Muscle of back (tissue), 13 donors: ENCODE measurements at places on chromosomes 2 and 18. TPM values are rescaled to one million over a fixed set of nuclear protein-coding genes. Genes with fewer than 3 reads are reported as not detected.

- DNase-seq, result peak; percentile 85
Observed at GRCh38 chr2:233443511-233444183, 89.4 kb downstream of the DGKD start.

DNA sequence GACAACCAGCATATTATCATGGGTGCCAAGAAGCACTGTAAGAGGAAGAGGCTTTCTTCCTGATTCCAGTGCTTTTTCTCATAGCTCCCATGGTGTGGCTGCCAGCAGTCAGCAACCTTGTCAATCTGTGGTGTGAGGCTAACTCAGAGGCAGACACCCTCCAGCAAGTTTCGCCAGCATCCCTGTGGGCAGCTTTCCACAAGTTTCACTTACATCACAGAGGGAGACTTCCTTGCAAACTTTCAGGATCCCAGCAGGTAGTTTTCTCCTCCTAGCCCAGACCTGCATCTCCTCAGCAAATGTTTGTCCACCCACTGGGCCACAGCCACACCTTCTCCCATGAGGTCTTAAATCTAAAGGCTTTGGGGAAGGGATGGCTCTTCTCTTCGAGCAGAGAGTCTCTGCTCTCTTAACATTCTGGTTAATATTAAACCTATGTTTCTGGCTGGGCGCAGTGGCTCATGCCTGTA is 9.1 kb downstream of the DNAH7 start:
- DNase-seq, result no peak

DNA sequence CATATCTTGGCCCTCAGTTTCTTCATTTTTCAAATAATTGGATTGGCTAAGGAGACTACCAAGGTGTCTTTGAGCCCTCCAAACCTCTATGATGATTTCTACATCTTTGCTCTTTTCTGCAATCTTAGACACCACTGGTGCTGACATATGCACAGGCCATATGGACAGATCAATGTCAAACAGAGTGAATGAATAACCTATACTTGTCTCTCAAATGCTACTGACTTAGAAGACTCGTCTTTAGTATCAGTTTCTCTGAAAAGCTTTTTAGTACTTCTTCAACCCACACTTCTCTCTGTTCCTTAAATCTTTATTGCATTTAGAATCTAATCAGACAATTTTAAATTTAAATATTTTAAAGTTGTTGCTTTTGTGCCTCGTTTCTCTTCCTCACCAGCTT is 258.2 kb downstream of the LTBP1 start:
- no peak for DNase-seq

DNA sequence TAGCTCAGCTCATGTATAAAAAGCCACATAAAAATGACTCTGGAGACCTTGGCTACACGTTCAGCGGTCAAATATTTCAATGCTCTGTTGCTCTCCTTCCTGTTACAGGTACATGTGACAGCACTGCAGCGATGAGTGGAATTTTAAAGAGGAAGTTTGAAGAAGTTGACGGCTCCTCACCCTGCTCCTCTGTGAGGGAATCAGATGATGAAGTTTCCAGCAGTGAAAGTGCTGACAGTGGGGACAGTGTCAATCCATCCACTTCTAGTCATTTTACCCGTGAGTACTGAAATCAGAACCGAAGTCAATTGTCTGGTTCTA is 125.4 kb downstream of the CSRNP3 start:
- no peak for DNase-seq

The SRD5A2 gene
- not detected for polyA plus RNA-seq

DNA sequence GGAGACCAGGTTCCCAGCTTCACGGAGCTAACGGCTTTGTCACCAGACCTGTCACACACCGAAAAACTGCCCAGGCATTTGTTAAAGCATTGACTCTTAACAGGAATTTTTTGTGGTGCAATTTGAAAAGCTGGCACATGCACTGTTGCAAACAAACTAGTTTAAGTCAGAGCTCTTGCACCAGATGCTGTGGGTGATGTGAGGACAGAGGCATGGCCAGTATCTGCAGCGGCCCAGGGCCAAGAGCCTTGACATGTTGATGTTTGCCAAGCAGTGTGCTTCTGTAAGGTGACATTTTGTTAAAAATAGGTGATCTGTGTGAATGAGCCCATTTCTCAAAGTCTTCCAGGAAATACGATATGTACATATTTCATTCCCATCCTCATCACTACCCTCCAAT is 142.5 kb downstream of the MTCL1 start:
- no peak for DNase-seq

GRCh38 chr2:161223139-161223732 is 63.0 kb downstream of the TANK start:
- peak; percentile 56 for DNase-seq

DNA sequence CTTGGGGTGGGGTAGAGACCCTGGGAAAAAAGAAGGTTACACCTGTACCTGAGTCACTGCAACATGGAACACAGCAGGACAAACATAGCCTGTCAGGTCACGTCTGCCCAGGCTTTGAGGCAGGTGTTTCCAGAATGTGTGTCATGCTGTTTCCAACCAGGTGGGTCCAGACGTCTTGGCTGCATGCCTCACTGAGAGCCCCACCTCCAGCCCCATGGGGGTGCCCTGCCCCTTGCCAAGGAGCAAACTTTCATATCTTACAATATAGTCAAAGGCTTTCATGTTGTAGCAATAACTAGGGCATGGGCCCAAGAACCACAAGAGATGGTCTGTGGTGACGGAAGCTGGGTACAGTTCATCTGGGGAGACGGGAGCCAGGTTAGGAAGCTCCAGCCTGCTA is 499.7 kb downstream of the BCL11A start:
- no peak for DNase-seq

The VIT gene
- polyA plus RNA-seq, result 7.0 TPM

The NAT8 gene
- polyA plus RNA-seq, result 0.63 TPM

The PSMA8 gene
- not detected for polyA plus RNA-seq

The SULT1C4 gene
- polyA plus RNA-seq, result 16.4 TPM

The TNFRSF11A gene
- 3.7 TPM for polyA plus RNA-seq

DNA sequence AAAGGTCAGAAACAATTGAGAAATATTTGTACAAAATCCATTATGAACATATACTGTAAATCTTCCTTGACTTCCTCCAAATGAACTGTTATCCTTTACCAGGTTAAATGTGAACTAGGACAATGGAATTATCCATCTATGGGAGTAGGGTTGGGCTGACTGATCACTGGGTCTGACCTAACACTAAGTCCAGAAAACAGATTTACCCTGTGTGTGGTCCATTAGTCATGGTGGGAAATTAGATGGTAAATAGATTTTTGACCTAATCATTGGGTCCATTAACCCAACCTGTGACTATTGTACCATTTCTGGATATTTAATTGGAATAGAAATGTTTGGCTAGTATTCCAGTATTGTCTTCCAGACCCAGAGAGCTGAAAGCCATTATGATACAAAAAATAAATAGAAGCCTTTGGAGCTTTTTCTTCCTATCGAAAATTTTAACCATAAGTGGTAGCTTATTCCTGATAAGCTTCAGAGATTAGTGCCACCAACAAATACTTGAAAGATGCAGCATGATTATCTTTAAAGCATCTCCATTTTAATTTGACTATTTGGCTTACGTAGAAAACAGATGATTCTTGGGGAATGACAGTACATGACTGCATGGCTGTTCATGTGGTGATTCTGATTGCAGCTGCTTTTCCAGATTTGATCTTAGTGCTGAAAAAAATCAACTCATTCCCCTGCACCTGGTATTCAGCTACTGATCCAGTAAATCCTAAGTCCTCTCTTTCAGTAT is 703.2 kb upstream of the FSHR start:
- DNase-seq, result no peak

The AFF3 gene
- polyA plus RNA-seq, result 7.0 TPM

DNA sequence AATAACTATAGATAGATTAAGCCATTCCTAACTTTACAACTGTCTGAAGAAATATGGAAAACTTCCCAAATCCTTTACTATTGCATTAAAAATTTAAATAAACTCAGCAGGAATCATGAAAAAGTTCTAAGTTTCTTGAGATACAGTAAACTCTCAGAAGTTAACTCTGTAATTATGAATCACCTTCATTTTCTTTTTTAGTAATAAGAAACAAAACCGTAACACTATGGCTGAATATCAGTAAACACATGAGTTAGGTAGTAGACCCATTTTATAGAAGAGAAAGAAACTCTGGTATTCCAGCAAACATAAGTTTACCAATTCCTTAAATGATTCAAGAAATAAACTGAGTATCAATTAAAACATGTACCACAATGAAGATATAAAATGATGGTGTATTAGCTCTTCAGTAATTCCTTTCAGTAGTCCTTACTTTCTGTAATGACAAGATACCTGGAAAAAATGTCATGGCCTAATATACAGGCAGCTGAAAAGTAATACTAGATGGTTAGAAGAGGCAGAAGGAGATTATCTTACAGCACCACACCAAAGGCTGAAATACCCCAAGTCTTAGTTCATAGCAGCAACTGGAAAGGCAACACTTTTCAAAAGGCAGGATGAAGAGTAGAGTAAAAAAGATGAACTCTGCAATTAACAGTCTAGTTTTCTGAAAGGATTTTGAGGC is 11.5 kb downstream of the TRIP12 start:
- no peak for DNase-seq

DNA sequence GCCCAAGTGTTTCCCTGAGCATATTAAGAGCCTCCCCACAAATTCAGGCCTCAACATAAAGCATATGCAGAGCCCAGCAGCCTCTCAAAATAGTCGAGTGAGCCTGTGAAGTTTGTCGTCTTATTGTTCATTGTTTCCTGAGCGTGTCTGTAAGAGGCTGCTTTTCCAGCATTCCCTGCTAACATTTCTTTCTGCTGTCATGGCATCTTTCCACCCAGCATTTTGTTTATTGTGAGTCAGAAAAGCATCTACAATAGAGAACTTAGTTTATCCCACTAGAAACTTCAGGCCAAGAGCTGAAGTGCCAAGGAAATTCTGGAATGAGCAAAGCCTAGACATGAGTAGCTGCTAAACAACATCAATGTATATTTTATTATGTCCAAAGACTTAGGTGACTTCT is 46.3 kb upstream of the STAM2 start:
- peak; percentile 87 for DNase-seq

- DNase-seq, result no peak
Observed at GRCh38 chr18:55576001-55576400, 12.0 kb downstream of the TCF4 start.

DNA sequence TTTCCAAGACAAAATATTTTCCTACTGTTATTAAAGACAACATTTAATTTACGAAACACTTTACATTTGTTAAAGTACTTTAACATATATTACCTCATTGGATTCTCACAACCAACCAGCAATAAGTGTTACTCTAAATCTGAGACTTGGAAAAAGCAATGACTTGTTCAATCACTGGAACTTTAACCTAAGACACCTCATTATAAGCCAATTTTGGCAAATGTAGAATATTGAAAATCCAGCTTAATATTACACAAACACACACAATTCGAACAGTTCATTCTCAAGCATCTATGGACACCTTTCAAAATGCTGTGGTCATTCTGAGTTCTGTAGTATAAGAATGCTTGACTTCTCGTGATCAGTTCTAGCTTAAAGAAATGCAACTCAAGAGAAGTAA is 619.4 kb upstream of the CHAC2 start:
- DNase-seq, result no peak

GRCh38 chr2:181517685-181518301 is 60.6 kb downstream of the ITGA4 start:
- peak; percentile 7 for DNase-seq

DNA sequence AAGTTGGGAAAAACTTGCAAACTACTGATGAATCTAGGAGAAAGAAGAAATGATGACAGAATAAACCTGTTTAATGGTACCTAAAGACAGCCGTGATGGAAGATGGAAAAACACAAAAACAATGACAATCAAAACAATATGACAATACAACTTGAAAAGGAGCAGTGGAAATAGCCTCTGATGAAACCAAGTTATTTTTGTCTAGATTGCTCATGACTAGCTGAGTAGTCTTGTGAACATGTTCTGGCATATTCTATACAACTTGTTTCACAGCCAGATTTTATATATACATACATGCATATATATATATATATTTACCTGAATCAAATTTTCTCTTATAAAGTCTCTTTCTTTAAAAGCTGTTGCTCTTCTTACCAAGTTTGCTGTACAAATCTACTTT is 439.1 kb downstream of the TGIF1 start:
- no peak for DNase-seq

The DOK6 gene
- polyA plus RNA-seq, result 2.0 TPM

- no peak for DNase-seq
Observed at GRCh38 chr2:135258193-135258592, 206.1 kb downstream of the RAB3GAP1 start.

DNA sequence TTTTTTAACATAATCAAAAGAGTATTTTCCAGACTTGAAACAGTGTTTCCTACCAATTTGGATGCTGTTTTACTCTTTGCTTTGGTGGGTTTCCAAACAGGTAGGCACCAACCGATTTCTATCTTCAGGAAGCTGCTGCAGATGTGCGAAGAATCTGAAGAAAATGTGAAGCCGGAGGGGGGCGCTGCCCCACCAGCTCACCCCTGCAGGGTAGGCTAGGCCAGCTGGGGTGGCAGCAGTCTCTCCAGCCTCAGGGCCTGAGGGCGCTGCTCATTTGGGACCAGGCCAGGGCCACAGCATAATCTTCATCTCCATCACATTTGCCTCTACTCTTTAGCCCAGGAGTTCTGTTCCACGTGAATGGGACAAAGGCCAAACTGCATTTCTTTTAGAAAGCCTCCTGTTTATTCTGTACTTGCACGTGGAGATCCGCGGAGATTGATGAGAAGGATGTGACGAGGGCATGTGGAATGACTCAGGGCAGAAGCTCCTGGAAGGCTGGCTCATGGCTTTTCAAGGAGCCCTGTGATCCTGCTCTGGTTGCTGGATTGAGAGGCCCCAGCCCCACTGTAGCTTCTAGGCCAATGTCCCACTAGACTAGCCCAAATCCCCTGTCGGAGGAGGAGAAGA is 84.2 kb upstream of the FAM136A start:
- DNase-seq, result no peak

- peak; percentile 59 for DNase-seq
Observed at GRCh38 chr2:39508198-39508597, 71.1 kb upstream of the MAP4K3 start.

DNA sequence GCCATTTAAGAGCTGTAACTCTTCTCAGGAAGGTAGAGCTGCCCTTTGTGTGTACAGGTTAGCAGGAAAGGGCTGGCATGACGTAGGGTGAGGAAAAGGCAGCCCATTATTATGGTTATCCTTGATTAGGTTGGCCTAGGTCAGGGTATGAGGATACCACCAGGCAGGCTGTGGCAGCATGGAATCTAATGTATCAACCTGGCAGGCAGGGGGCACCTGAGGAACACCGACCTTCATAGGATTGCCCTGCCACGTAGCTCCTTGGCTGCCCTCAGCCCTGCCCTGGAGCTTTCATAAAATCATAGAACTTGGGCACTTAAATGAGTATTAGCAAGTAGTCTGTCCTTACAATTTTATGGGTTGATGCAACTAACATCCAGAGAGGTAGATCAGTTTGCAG is 261.6 kb downstream of the LTBP1 start:
- DNase-seq, result no peak

- DNase-seq, result no peak
Observed at GRCh38 chr2:102190430-102191107, 3.7 kb downstream of the IL1RL2 start.

GRCh38 chr18:56992777-56993176 is 154.1 kb upstream of the BOD1L2 start:
- DNase-seq, result no peak
